ENCODE measurements at places on chromosomes 3 and 15. TPM values are rescaled to one million over a fixed set of nuclear protein-coding genes. Genes with fewer than 3 reads are reported as not detected.

GRCh38 chr3:169998668-169999131, 32.1 kb downstream of the SEC62 start:
- DNase-seq: no peak

DNA sequence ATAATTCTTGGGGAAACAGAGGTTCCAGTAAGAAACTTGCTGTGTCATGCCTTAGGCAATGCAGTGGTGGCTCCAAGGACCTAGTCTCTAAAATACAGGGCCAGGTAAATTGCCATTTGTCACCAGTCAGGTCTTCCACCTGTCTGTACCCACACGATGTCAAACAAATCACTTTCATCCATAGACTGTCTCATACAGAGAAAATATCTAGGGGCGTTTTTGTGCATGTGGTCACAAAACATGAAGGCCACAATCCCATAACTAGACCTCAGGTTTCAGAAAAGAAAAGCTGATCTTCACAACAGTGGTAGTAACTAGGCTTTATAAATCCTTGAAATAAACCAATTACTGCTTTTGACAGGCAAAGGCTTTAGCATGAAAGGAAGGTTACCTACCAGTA, 92.3 kb downstream of the SLC9A9 start:
- DNase-seq: no peak

DNA sequence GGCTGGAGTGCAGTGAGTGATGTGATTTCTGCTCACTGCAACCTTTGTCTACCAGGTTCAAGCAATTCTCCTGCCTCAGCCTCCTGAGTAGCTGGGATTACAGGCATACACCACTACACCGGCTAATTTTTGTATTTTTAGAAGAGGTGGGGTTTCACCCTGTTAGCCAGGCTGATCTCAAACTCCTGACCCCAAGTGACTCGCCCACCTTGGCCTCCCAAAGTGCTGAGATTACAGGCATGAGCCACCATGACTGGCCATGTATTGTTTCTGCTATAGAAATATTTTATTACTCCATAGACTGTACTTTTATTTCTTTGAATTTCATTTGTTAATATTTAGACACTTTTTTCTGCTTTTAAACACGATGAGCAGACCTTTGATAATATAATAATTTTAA, 60.4 kb downstream of the GTF2E1 start:
- no peak for DNase-seq

CAV3 gene
- total RNA-seq: not detected

DZIP1L gene
- 1.7 TPM for total RNA-seq
